ENCODE measurements at places on chromosomes 6 and 20. TPM values are rescaled to one million over a fixed set of nuclear protein-coding genes. Genes with fewer than 3 reads are reported as not detected.

Gene SSTR4
- total RNA-seq, result 0.12 TPM

Gene ATG5
- total RNA-seq, result 23.5 TPM

Gene EEF1A2
- total RNA-seq, result 147 TPM

Gene HAO1
- not detected for total RNA-seq

Gene OLIG3
- total RNA-seq, result not detected

Gene HECA
- 2.0 TPM for total RNA-seq

Gene SRMS
- not detected for total RNA-seq

Gene TRIM15
- 0.09 TPM for total RNA-seq

Gene DAAM2
- not detected for total RNA-seq

Gene PHACTR3
- total RNA-seq, result not detected

Gene MYLK4
- total RNA-seq, result 0.15 TPM

Gene CDSN
- not detected for total RNA-seq

Gene SLPI
- 9.3 TPM for total RNA-seq

Gene SLC22A3
- 41.5 TPM for total RNA-seq

Gene MBOAT1
- 3.2 TPM for total RNA-seq

Gene PHACTR1
- not detected for total RNA-seq

Gene ADGRB3
- total RNA-seq, result not detected

Gene MAP7
- 28.2 TPM for total RNA-seq

Gene DEFB119
- not detected for total RNA-seq

Gene OR5V1
- not detected for total RNA-seq

Gene MEP1A
- total RNA-seq, result not detected

Gene OXT
- total RNA-seq, result not detected

Gene ABHD16B
- total RNA-seq, result not detected

Gene BCAS1
- 0.45 TPM for total RNA-seq

Gene FAM83B
- total RNA-seq, result 0.09 TPM

Gene SAMD3
- total RNA-seq, result not detected

Gene ENPP1
- total RNA-seq, result 1.2 TPM

Gene IP6K3
- total RNA-seq, result 0.14 TPM

Gene MRPS10
- 42.0 TPM for total RNA-seq

Gene VWA7
- 2.0 TPM for total RNA-seq

Gene CCM2L
- total RNA-seq, result 0.33 TPM

Gene ACOT8
- total RNA-seq, result 20.3 TPM

Gene LKAAEAR1
- 1.3 TPM for total RNA-seq

Gene OARD1
- 19.5 TPM for total RNA-seq

Gene NKAIN4
- 9.4 TPM for total RNA-seq

Gene PPP1R16B
- total RNA-seq, result 0.12 TPM

Gene PTK7
- total RNA-seq, result 4.8 TPM

Gene PSMF1
- 215 TPM for total RNA-seq

Gene OR2H1
- total RNA-seq, result not detected

Gene SLC17A9
- 0.05 TPM for total RNA-seq

Gene OR12D3
- not detected for total RNA-seq

Gene TMEM244
- total RNA-seq, result not detected

Gene ASIP
- not detected for total RNA-seq

Gene C6orf163
- total RNA-seq, result 0.17 TPM

Gene TBC1D32
- total RNA-seq, result 1.1 TPM

Gene SLC32A1
- not detected for total RNA-seq

Gene CST2
- total RNA-seq, result 0.32 TPM

Gene BHLHE23
- total RNA-seq, result not detected

Gene EYA2
- 3.3 TPM for total RNA-seq

Gene CNR1
- total RNA-seq, result 0.55 TPM

Gene ILRUN
- 32.4 TPM for total RNA-seq

Gene GPLD1
- total RNA-seq, result 1.3 TPM

Gene PLCB4
- total RNA-seq, result 14.3 TPM

Gene CASS4
- total RNA-seq, result not detected

Gene TFAP2A
- 16.9 TPM for total RNA-seq

Gene FAM217A
- not detected for total RNA-seq
